Adipose tissue (tissue), 3 donors: ENCODE measurements at places on chromosomes 12 and 14. TPM values are rescaled to one million over a fixed set of nuclear protein-coding genes. Genes with fewer than 3 reads are reported as not detected.

CAPZA3 gene
- not detected for polyA plus RNA-seq

GUCY2C gene
- 0.01 TPM for polyA plus RNA-seq

LRP1 gene
- 28.1 TPM for polyA plus RNA-seq

CCDC88C gene
- polyA plus RNA-seq, result 5.8 TPM
